ENCODE measurements at places on chromosomes 13 and 19. TPM values are rescaled to one million over a fixed set of nuclear protein-coding genes. Genes with fewer than 3 reads are reported as not detected.

ZNF223 gene
- 3.7 TPM for polyA plus RNA-seq

MEDAG gene
- polyA plus RNA-seq = 17.9 TPM

IGSF23 gene
- not detected for polyA plus RNA-seq

KLK3 gene
- polyA plus RNA-seq = not detected

- no peak for DNase-seq
Observed at GRCh38 chr13:54185101-54185500, 1156.5 kb downstream of the OLFM4 start.

DNA sequence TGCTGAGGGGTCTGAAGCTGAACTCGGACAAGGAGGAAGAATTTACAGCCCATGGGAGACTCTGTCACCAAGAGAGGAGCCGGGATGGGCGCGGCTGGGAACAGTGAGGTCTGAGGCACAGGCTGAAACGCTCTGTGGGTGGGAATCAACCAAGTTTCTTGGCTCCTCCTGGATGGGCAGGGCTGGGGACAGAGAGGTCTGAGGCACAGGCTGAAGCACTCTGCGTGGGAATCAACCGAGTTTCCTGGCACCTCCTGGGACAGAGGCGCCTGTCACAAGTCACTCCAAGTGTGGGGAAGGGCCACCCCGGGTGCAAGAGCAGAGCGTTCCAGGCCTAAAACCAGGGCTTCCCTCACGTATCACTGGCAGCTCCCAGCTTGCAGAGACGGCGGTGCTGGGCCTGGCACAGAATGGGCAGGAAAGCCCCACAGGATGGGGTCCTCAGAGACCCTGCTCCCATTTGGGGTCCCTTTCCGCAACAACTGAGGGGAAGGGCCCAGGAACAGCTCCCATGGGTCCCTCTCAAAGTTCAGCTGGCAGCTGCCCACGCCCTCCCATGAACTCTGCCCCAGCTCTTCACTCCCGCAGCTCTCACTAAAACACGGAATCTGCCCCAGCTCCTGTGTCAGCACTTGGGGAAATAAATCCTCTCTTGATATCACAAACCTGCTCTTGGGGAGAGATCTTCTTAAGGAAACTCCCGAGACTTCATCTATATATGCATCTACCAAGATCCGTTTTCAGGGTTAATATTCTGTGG, 18.5 kb downstream of the AP3D1 start:
- no peak for DNase-seq

DNA sequence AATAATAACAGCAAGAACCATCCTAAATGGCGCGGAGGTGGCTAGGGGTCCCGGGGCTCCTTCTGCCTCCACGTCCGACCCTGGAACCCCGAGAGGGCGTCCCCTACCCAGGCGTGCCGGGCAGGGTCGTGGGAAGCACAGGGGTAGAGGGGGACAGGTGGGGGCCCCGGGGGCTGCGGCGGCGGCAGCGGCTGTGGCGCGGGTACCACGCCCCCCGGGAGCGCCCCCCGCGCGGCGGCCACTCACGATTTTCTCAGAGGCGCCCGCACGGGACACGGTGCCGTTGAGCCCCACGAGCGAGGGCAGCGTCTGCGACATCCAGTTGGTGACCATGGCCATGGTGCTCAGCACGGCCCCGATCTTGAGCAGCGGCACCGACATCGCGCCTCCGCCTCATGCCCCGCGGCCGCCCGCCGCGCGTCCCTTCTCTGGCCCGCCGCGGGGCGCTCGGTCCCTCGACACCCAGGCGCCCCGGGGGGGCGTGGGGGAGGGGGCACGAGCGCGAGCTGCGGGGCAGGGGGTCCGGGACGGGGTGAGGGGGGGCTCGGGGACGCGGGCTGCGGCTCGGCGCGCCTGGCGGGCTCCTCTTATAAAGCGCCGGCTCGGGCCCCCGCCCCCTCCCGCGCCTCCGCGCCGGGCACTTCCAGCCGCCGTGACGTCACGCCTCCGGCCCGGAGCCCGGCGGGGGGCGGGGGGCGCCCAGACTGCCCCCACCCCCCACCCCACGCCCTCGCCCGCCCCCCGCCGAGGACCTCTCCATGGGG, 22.9 kb downstream of the OLFM2 start:
- no peak for DNase-seq

DNA sequence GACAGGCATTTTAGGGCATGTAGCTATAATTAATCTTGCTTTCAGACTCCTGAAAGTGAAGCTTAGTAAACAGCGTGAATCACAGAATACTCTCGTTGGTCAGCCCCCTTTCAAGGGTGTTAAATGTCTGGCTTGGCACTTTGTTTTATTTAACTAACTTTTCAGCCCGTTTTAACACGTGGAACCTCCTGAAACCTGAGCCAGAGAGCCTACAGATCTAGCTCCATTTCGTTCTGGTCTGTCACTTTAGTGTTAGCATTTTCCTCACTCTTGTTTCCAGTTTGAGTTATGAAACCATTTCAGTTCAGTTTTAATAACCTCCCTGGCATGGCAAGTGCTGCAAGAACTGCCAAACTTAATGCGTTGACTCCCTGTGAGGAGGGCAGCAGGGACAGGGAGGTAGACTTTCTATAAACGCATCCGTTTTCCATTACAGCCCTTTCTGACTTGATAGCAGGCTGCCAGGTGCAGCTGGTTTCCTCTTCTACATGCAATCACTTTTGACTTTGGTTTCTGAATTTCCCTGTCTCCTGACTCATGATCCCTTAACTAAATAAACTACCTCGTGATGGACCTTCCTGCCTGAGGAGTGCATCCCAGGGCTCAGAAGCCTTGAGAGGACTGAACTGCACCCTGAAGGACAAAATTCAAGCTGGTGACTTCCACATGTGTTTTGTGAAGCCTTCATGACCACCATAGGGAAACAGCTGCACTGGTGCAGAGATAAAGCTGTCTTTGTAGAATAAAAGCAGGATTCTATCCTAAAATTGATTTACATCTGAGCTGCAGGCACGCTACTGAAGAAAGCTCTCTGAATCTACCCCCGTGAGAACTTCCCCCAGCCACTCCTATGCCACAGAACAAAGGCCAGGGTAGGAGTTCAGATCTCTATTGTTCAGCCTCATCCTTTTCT, 192.6 kb downstream of the DLEU7 start:
- no peak for DNase-seq

DNA sequence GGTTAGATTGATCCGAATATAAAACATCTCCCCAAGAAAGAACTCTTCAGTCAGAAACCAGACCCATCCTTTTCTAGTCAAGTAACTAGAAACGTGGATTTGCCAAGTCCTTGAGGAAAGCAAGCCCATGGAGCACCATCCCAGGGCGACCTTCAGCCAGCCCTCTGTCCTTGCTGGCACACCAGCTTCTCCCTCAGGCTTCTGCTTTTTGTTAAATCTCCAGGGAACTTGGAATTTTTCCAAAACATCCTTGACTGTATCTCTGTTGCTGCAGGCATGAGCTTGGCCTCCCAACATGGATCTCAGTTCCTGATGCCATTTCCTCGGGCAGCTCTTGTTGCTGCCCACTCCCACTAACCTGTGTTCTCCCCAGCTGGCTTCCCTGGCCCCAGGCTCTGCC, 27.1 kb upstream of the C1QTNF9 start:
- DNase-seq = no peak

DNA sequence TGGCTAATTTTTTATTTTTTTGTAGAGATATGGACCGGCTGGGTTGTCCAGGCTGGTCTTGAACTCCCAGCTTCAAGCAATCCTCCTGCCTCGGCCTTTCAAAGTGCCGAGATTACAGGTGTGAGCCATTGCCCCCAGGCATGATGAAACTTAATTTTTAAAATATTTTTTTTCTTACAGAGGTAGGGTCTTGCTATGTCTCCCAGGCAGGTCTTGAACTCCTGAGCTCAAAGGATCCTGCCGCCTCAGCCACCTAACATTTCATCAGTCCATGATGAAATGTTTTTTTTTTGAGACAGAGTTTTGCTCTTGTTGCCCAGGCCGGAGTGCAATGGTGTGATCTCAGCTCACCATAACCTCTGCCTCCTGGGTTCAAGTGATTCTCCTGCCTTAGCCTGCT, 12.4 kb downstream of the C19orf44 start:
- DNase-seq = no peak

- no peak for DNase-seq
Observed at GRCh38 chr19:39167461-39168257, 29.1 kb upstream of the NCCRP1 start.

- DNase-seq = no peak
Observed at GRCh38 chr13:40275636-40276035, 390.8 kb downstream of the FOXO1 start.

- DNase-seq = no peak
Observed at GRCh38 chr13:88086577-88086976, 415.4 kb downstream of the SLITRK5 start.

GRCh38 chr13:29564818-29565217, 30.7 kb downstream of the SLC7A1 start:
- DNase-seq = no peak

DNA sequence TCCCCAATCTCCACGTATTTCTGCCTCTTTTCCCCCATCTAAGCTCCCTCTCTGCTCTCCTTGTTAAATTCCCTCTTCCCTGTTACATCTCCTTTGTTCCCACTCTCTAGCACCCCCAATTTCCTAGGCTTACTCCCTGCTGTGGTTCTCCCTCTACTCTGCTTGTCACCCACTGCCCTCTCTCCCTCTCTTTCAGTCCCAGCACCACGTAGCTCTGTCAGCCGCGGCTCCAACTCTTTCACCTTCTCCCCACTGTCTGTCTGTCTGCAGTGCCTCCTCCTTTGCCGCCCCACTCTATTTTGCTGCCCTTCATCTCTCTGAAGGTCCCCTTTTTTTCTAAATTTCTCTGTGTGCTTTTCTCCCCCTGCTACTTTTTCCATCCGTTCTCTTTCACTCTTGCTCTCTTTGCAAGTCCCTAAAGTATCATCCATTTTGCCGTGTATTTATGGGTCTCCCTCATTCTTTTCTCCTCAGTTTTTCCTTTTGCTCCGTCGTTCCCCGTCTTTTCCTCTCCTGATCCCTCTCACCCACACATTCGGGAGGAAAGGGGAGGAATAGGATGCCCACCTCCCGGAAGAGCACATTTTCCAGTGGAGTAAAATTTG, 937 bp downstream of the ZNF841 start:
- peak; percentile 11 for DNase-seq

DNA sequence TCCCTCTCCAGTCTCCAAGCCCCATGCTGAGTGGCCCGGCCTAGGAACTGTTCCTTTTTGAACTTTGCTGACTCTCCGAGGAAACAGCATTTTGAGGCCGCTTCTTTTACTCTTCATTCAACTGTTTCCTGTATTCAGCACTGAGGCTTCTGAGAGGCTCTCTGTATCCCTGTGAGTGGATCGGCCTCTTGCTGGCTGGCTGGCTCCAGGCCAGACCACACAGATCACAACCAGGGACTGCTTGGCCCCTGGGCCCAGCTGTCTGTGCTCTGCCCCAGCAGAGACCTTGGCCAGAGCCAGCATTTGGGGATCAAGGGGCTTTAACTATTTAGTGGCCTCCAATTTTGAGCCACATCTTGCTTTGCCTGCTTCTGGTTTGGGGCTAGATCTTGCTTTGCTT, 75.6 kb upstream of the KL start:
- peak; percentile 33 for DNase-seq

DNA sequence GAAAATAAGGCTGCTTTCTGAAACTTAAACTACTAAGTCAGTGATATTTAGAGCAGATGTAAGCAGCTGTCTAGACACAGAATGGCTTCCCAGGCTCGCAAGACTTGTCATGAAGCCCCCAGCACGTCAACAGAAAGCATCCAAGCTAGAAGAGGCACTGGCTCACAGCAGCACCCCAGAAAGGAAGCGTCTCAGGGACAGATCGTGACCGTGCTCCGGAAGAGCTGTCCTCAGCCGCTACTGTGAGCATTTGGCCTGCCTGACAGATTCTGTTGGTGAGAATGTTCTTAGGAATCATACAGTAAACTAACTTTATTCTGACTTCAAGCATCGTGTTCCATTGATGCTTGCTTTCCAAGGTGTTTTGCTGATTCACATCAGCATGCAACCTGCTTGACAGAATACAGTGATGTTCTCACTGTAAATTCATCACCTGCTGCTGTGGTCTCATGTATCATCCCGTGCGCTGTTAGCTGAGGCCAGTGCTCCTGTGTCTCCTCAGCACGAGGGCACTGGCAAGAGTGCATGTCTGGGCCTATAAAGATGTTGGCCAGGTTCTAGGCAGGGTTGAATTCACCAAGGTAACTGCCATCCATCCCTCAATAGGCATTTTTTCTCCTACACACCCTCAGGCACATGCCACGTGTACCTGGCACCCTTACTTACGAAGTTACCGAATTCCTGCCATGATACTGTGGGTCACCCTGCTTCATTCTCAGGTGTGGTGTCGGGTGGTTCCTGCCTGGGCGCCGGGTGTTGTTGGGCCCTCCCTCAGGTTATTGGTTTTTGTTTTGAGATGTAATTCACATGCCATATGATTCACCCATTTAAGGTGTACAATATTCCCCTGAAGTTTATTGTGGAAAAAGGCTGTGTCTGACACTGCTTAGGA, 15.9 kb downstream of the SPINT2 start:
- no peak for DNase-seq

- DNase-seq = no peak
Observed at GRCh38 chr19:51161266-51161665, 19.2 kb downstream of the SIGLEC7 start.

DNA sequence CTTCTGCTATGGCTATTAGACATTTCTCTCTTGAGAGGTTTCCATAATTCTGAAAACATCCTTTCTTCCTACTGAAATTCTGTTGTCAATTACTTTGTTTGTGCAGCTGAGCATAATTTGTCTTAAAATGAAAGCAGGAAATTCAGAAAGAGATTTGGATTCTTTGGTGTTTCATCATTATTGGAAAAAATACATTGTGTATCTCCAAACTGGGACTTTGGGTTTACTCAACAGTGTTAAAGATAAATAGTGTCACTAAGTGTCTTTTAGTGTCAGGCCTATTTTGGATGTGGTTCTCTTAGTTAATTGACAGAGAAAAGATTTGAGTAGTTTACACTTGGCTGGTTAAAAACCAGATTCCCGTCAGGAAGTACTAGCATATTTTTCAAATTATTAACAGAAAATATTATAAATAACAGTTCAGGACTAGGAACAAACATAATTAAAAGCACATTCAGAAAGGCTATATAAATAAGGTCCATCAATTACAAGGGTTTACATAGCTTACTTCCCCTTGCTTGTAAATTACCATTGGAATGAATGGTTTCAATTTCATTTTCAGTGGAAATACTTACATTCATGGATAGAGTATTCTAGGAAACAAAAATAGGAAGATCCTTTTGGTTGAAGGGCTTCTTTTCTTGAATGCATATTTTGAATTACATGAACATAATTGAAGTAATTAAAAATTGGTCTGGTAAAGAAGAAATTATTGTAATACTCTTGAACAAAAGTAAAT, 483.1 kb downstream of the GPC6 start:
- peak; percentile 25 for DNase-seq

DNA sequence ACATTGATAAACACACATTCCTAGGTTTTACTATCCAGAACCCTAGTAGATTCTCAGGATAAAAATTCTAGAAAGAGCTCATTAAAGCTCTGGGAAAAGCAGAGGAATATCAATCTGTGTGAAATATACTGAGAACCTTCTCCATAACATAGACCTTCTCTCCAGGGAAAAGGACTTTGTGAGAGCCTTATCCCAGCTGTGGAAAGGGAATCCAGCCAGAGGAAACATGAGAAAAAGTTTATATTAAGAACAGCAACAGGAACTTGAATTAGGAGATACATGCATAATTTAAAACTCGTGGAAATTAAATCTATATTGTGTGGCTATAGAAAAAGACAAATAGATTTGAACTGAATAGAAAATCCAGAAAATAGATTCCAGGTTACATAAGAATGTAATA, 1639.9 kb downstream of the EFNB2 start:
- DNase-seq = peak; percentile 34

- no peak for DNase-seq
Observed at GRCh38 chr13:25901460-25902376, 150.1 kb downstream of the SHISA2 start.

GRCh38 chr13:72686766-72687165, 40.7 kb downstream of the MZT1 start:
- DNase-seq = no peak
